ENCODE measurements at places on chromosomes 1 and 21.

- H3K36me3 ChIP-seq, result no peaks in the 10 kb centered on the region
- no peak for DNase-seq
- H3K4me1 ChIP-seq, result no peaks in the 10 kb centered on the region
- H3K27me3 ChIP-seq, result peaks cover 22% of the 10 kb centered on the region
- no peak overlapping the region for H3K27ac ChIP-seq
These were observed 30.1 kb upstream of the PCBP3 start for GRCh38 chr21:45613396-45613795.

- H3K4me3 ChIP-seq, result no peak overlapping the region
- no peaks in the 10 kb centered on the region for H3K4me1 ChIP-seq
- no peaks in the 10 kb centered on the region for H3K27me3 ChIP-seq
- H3K27ac ChIP-seq, result no peak overlapping the region
- no peaks in the 10 kb centered on the region for H3K36me3 ChIP-seq
These were observed 26.8 kb upstream of the CLSTN1 start for GRCh38 chr1:9850442-9851162.

DNA sequence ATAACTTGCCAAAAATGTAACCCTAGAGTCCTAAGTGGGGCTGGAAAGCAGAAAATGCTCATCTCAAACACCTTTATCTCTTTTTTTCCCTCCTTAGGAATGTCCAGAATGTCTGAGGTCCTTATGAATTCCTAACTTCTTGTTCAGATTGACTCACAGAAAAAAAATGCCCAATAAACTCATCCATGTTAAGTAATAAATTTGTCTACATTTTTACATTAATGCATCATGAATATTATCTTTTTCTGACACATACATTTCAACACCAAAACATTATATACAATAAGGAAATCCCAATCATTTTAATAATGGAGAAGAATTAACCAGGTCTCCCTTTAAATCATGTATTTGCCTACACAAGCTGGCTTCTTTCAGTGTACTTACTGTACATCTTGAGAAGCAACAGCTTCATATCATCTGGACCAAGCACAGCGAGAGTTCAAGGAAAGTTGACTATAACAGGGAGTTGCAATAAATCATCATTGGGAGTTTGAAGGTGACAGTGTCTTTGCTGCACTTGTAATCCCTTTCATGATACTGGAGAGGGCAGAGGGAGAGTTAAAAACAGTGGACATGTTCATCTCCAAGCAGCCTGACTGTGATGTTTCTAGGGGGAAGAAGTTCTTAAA is 565.2 kb downstream of the LTN1 start:
- no peaks in the 10 kb centered on the region for H3K36me3 ChIP-seq
- H3K4me1 ChIP-seq, result no peaks in the 10 kb centered on the region
- H3K27ac ChIP-seq, result no peak overlapping the region
- H3K4me3 ChIP-seq, result no peak overlapping the region

DNA sequence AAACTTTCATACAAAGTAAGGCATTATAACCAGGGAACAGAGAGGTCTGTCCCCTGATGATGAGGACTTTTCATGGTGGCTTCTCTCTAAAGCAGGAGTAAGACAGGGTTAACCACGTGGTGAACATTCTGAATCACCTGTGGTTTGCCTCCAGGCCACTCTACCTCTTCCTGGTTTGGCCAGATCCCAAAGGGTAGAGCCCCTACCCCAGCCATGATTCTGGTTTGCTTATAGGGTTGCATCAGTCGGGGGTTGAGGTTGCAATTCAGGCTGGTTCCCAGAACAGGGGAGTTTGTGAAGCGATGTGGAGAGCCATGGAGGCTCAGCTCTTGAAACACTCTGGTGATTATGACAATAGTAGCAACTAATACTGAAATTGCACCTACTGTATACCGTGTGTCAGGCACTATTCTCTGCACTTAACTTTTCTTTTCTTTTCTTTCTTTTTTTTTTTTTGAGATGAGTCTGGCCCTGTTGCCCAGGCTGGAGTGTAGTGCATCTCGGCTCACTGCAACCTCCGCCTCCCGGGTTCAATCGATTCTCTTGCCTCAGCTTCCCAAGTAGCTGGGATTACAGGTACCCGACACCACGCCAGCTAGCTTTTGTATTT is 8.3 kb downstream of the CNR2 start:
- no peak for DNase-seq
- no peaks in the 10 kb centered on the region for H3K36me3 ChIP-seq
- H3K4me1 ChIP-seq, result peaks cover 8% of the 10 kb centered on the region
- H3K4me3 ChIP-seq, result no peak overlapping the region

DNA sequence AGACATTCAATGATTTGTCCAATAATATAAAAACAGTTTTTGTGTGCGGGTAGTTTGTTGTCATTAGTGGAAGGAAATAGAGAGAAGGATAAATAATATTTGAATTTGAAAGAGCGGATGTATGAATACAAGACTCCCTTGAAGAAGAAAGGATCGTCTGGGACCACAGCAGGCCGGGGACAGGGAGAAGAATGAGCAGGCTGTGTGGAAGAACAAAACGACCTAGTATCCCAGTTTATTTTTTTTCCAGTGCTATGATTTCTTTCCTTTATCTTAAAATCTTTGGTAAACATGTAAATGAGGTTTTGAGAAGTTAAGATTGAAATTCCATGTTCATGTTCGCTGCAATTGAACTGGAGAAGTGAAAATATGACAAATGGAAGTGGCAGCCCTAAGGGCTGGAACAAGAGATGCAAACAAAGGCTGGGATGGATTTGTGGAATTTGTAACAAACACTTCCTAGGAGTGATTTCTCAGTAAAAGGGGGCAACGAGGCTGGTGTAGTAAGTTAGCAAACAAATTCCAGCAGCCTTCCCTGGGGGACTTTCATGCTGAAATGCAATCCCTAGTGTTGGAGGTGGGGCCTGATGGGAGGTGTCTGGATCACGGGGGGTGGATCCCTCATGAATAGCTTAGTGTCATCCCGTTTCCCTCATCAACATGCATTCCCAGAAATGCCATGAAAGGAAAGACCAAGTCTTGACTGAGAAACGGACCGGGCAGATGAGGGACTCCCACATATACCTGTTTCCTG is 10.2 kb upstream of the IFI16 start:
- H3K27ac ChIP-seq, result no peak overlapping the region
- H3K36me3 ChIP-seq, result no peaks in the 10 kb centered on the region
- H3K27me3 ChIP-seq, result no peaks in the 10 kb centered on the region
- DNase-seq, result no peak

GRCh38 chr1:64678366-64678765 is 66.5 kb upstream of the RAVER2 start:
- peaks cover under 1% of the 10 kb centered on the region for H3K36me3 ChIP-seq
- H3K4me1 ChIP-seq, result no peaks in the 10 kb centered on the region
- H3K4me3 ChIP-seq, result no peak overlapping the region
- H3K27ac ChIP-seq, result no peak overlapping the region

DNA sequence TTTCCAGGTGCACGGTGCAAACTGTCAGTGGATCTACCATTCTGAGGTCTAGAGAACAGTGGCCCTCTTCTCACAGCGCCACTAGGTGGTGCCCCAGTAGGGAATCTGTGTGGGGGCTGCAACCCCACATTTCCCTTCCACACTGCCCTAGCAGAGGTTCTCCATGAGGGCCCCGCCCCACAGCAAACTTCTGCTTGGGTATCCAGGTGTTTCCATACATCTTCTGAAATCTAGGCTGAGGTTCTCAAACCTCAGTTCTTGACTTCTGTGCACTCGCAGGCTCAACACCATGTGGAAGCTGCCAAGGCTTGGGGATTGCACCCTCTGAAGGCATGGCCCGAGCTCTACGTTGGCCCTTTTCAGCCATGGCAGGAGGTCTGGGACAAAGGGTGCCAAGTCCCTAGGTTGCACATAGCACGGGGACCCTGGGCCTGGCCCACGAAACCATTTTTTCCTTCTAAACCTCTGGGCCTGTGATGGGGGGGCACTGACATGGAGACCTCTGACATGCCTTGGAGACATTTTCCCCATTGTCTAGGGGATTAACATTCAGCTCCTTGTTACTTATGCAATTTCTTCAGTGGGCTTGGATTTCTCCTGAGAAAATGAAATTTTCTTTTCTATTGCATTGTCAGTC is 10.0 kb downstream of the HS2ST1 start:
- no peak overlapping the region for H3K4me3 ChIP-seq
- H3K4me1 ChIP-seq, result no peaks in the 10 kb centered on the region
- H3K27me3 ChIP-seq, result no peaks in the 10 kb centered on the region
- H3K36me3 ChIP-seq, result no peaks in the 10 kb centered on the region

GRCh38 chr1:91651661-91652071 is 151.0 kb downstream of the CDC7 start:
- no peak overlapping the region for H3K4me3 ChIP-seq
- H3K27me3 ChIP-seq, result no peaks in the 10 kb centered on the region
- no peaks in the 10 kb centered on the region for H3K4me1 ChIP-seq
- no peak for DNase-seq
- no peaks in the 10 kb centered on the region for H3K36me3 ChIP-seq

GRCh38 chr1:89198491-89199072 is at the start of gene GBP4:
TSS of gene GBP4 (minus strand) at chr1:89198942. CDS start at chr1:89198834, 108 bp downstream.
- no peaks in the 10 kb centered on the region for H3K36me3 ChIP-seq
- H3K4me3 ChIP-seq, result no peak within 1 kb of the TSS
- no peaks in the 10 kb centered on the region for H3K4me1 ChIP-seq

DNA sequence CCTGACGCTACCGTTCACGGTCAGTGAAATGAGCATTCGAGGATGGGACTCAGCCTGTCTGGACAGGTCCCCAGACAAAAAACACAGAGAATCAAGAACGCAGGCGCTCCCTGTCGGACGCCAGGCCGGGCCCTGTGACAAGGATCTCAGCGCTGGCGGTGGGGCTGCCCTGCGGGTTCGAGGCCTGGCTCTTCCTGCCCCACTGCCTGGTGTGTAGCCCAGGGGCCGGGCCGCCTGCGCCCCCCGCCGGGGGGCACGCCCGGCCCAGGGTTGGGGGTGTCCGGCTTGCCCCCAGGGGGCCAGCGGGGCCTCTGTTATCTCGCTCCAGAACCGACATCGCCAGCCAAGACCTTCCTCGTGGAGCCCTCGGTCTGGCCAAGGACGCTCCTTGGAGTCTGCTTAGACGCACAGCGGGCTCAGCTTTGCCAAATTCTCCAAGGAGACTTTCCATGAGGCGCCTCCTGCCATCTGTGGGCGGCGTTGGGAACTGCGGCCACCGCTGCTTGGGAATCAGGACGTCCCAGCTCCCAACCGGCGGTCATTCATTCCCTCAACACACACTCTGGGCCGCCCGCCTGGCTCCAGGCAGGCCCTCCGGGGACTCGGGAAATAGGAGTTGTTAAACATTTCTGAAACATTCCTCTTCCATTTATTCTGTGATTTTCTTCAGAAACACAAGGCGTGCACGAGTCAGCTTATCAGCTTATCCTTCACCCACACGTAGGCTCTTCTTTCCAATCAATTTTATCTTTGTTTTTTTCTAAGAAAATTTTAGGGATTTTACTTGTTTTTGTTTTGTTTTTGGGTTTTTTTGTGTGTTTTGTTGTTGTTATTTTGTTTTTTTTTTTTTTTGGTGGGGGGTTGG is 11.3 kb upstream of the RIPK4 start:
- H3K36me3 ChIP-seq, result no peaks in the 10 kb centered on the region
- no peak overlapping the region for H3K27ac ChIP-seq
- peaks cover 25% of the 10 kb centered on the region for H3K4me1 ChIP-seq

- no peaks in the 10 kb centered on the region for H3K27me3 ChIP-seq
- peak overlapping the region; percentile 6 for H3K4me3 ChIP-seq
- DNase-seq, result no peak
- H3K27ac ChIP-seq, result peak overlapping the region; percentile 73
- peaks cover 87% of the 10 kb centered on the region for H3K4me1 ChIP-seq
- no peaks in the 10 kb centered on the region for H3K36me3 ChIP-seq
These were observed 6.5 kb downstream of the IRF2BP2 start for GRCh38 chr1:234603221-234604204.

- H3K36me3 ChIP-seq, result 0 out of 2 replicates have a peak, but pooled peaks cover 3% of the 10 kb centered on the region
These were observed 18.8 kb downstream of the GATAD2B start for GRCh38 chr1:153903841-153904455.

- no peaks in the 10 kb centered on the region for H3K36me3 ChIP-seq
- H3K27me3 ChIP-seq, result no peaks in the 10 kb centered on the region
- peak overlapping the region; percentile 78 for H3K27ac ChIP-seq
- DNase-seq, result no peak
- H3K4me1 ChIP-seq, result peaks cover 58% of the 10 kb centered on the region
- H3K4me3 ChIP-seq, result no peak overlapping the region
These were observed 220.5 kb upstream of the SGIP1 start for GRCh38 chr1:66313429-66313828.

DNA sequence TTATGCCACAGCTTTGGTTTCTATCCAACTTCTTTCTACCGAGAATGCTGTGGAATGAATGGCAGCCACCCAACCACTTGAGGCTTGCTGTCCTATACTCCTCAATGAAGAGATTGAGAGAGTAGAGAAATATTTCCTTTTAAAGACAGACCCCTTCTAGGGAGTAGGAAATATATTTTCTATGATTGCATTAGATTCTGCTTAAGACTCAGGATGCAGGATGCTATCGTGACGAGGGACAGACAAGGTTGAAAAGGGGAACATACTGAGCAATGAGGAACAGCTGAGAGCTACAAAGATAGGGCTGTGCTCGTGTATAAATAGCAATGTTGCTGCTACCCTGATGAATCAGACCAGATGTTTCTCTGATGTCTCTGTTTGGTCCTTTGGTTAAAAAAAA is 7.1 kb upstream of the RASAL2 start:
- no peak for DNase-seq
- H3K27ac ChIP-seq, result no peak overlapping the region

- no peak overlapping the region for H3K27ac ChIP-seq
- no peak overlapping the region for H3K4me3 ChIP-seq
- H3K4me1 ChIP-seq, result no peaks in the 10 kb centered on the region
- no peaks in the 10 kb centered on the region for H3K36me3 ChIP-seq
- H3K27me3 ChIP-seq, result peaks cover 47% of the 10 kb centered on the region
These were observed 23.5 kb upstream of the SLAMF9 start for GRCh38 chr1:159977364-159978106.

DNA sequence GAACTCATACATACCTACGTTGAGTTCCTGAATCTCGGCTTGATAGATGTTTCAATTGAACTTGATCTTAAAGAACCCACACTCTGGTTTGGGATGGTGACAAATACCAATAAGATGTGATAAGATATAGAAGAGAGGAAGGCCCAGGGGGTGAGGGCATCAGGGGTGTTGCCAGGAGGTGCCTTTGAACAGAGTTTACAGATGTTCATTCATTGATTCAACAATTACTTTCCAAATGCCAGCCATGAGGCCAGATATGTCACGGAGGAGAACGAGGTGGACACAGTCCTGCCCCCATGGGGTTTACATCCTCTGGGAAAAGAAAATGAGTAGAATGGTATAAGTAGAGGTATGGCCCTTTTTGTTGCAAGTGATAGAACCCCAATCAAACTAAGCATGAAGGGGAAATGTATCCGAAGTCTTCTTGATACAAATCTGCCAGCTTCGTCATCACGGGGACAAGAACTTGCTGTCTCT is 659 bp downstream of the LRRC71 start:
- no peak for DNase-seq
- no peak overlapping the region for H3K4me3 ChIP-seq
- H3K4me1 ChIP-seq, result peaks cover 36% of the 10 kb centered on the region
- peaks cover 20% of the 10 kb centered on the region for H3K27me3 ChIP-seq

- no peak overlapping the region for H3K4me3 ChIP-seq
- H3K36me3 ChIP-seq, result no peaks in the 10 kb centered on the region
- no peak overlapping the region for H3K27ac ChIP-seq
- H3K4me1 ChIP-seq, result no peaks in the 10 kb centered on the region
These were observed 230.7 kb downstream of the RPS6KC1 start for GRCh38 chr1:213281640-213282301.

GRCh38 chr1:155226910-155227260 is 18.4 kb downstream of the MTX1 start:
- H3K4me3 ChIP-seq, result peak overlapping the region; percentile 69
- H3K27ac ChIP-seq, result peak overlapping the region; percentile 95
- H3K27me3 ChIP-seq, result no peaks in the 10 kb centered on the region
- no peaks in the 10 kb centered on the region for H3K36me3 ChIP-seq
- DNase-seq, result no peak
- peaks cover 17% of the 10 kb centered on the region for H3K4me1 ChIP-seq

GRCh38 chr1:210437111-210437510 is 108.4 kb downstream of the HHAT start:
- no peaks in the 10 kb centered on the region for H3K27me3 ChIP-seq
- H3K36me3 ChIP-seq, result no peaks in the 10 kb centered on the region
- H3K4me1 ChIP-seq, result no peaks in the 10 kb centered on the region
